ENCODE measurements at places on chromosomes 4 and X. TPM values are rescaled to one million over a fixed set of nuclear protein-coding genes. Genes with fewer than 3 reads are reported as not detected.
A peak's percentile ranks its signal among the peaks of the same experiment; 100 is the strongest.

MAGED4 gene
- 19.8 TPM for polyA plus RNA-seq

N4BP2 gene
- 3.7 TPM for polyA plus RNA-seq

HDX gene
- polyA plus RNA-seq, result 3.8 TPM

MRFAP1L1 gene
- 43.9 TPM for polyA plus RNA-seq

PRSS12 gene
- polyA plus RNA-seq, result 10.2 TPM

DNA sequence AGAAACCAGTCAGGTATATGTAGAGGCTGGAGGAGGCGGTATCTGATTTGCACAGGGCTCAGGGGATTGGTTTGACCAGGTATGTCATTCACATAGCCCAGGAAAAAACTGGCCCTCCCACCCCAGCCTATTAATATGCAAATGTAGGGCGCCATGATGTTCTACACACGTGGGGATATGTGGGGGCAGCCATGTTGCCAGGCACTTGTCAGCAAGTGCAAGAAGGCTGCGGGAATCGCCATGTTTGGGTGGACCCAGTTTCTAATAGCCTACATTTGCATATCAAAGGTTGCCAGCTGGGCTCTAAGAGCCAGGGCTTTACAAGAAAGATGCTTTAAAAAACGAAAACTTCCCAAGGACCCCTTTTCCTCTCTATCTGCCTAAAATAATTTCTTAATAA is 335.1 kb downstream of the SMARCA1 start:
- no peak overlapping the region for H3K27ac ChIP-seq
- H3K4me3 ChIP-seq, result no peak overlapping the region
- no peaks in the 10 kb centered on the region for H3K27me3 ChIP-seq
- no peaks in the 10 kb centered on the region for H3K36me3 ChIP-seq
- no peaks in the 10 kb centered on the region for H3K4me1 ChIP-seq
- no peak for DNase-seq

DNA sequence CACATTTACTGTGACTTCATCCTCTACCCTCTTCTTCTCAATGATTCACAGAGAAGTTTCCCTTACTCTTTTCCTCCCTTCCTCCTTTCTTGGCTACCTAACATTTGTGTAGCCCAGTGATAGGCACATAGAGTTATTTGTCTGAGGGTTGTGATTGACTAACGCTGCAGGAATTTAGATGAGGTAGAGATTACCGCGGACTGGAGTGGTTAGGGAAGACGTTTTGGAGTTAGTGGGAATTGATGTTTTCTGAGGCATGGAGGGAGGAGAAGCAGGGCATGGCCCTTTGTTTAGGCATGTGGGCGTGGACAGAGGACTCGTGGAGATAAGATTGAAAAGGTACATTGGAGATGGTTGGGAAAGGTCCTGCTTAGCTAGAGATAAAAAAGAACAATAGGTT is 246.7 kb downstream of the GPAT3 start:
- no peak for DNase-seq
- H3K27me3 ChIP-seq, result no peaks in the 10 kb centered on the region
- no peaks in the 10 kb centered on the region for H3K4me1 ChIP-seq
- H3K4me3 ChIP-seq, result no peak overlapping the region
- no peak overlapping the region for H3K27ac ChIP-seq
- no peaks in the 10 kb centered on the region for H3K36me3 ChIP-seq

GRCh38 chr4:88618782-88619485 is 26.7 kb downstream of the HERC3 start:
- peaks cover 95% of the 10 kb centered on the region for H3K4me1 ChIP-seq
- H3K27ac ChIP-seq, result peak overlapping the region; percentile 95
- DNase-seq, result no peak
- H3K27me3 ChIP-seq, result no peaks in the 10 kb centered on the region
- H3K36me3 ChIP-seq, result no peaks in the 10 kb centered on the region

DNA sequence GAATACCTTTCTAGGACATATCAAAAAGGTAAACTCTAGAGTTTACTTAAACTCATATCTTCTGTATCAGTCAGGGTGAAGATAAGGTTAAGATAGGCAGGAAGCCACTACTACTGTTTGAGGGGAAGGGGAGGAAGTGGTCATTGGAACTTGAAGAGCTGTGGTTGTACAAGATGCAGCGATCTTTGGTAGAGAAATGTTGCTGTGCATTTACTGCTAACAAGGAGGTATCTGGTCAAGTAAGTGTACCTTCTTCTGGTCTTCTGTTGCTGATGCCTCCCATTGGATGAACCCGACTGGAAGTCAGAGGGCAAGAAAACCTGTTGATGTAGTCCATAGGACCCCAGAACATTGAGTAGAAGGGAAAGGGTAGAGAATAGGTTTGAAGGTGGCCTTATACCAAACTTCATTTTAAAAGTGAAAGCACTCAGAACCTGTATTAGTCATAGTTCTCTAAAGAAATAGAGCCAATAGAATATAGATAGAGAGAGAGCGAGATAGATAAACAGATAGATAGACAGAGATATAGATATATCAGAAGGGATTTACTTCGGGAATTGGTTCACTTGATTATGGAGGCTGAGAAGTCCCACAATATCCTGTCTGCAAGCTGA is 47.9 kb upstream of the TSPAN5 start:
- no peak overlapping the region for H3K27ac ChIP-seq

- H3K27ac ChIP-seq, result peak overlapping the region; percentile 76
- no peaks in the 10 kb centered on the region for H3K27me3 ChIP-seq
- peaks cover 4% of the 10 kb centered on the region for H3K4me1 ChIP-seq
Observed at GRCh38 chrX:22365460-22365859, 92.7 kb downstream of the CBLL2 start.

GRCh38 chr4:55291227-55291640 is 54.8 kb upstream of the SRD5A3 start:
- no peaks in the 10 kb centered on the region for H3K4me1 ChIP-seq
- no peak overlapping the region for H3K27ac ChIP-seq
- peak; percentile 36 for DNase-seq
- H3K36me3 ChIP-seq, result no peaks in the 10 kb centered on the region
- no peaks in the 10 kb centered on the region for H3K27me3 ChIP-seq
- H3K4me3 ChIP-seq, result no peak overlapping the region

- H3K4me3 ChIP-seq, result no peak overlapping the region
- no peak overlapping the region for H3K27ac ChIP-seq
- no peaks in the 10 kb centered on the region for H3K4me1 ChIP-seq
Observed at GRCh38 chr4:42396361-42396751, 932 bp upstream of the SHISA3 start.

GRCh38 chr4:185672151-185672550 is 136.8 kb upstream of the PDLIM3 start:
- no peaks in the 10 kb centered on the region for H3K36me3 ChIP-seq
- H3K27me3 ChIP-seq, result no peaks in the 10 kb centered on the region
- no peak for DNase-seq
